ENCODE measurements at places on chromosomes 11 and 22. TPM values are rescaled to one million over a fixed set of nuclear protein-coding genes. Genes with fewer than 3 reads are reported as not detected.

Gene LMO2
- 37.4 TPM for total RNA-seq

Gene MRGPRX3
- not detected for total RNA-seq

Gene GPR137
- 12.5 TPM for total RNA-seq

Gene FERMT3
- 17.2 TPM for total RNA-seq

GRCh38 chr22:28896611-28897010, 13.2 kb downstream of the ZNRF3 start:
- DNase-seq, result no peak
- H3K4me1 ChIP-seq, result no peaks in the 10 kb centered on the region
- no peak overlapping the region for H3K4me3 ChIP-seq
- H3K27me3 ChIP-seq, result no peaks in the 10 kb centered on the region

DNA sequence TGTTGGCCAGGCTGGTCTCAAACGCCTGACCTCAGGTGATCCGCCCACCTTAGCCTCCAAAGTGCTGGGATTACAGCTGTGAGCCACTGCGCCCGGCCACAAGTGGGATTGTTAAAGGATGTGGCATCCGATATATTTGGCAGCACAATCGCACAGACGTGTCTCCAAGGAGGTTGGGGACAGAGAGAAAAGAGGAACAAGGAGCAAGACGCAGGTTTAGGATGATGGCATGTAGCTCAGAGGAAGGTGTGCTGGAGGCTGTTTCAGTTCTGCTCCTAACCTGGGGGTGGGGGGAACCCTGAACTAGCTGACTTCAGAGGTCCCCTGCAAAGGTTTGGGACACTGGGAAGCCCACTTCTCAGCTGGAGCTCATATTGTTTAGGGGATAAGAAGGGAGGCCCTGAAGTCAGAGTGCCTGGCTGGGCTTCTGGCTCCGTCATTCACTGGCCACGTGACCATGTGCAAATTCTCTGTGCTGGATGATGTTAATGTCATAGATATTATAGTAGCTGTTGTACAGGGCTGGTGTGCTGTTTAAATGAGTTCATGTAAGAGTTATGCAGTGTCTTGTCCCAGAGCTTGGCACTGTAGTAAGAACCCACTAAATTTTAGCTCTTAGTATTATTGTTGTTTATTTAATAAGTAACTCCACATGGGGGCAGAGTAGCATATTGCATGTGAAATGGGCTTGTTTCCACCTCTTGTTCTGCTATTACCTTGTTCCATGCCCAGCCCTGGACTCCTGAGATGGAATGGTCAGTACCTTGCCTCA, 129.7 kb downstream of the ST3GAL4 start:
- DNase-seq, result no peak
- no peak overlapping the region for H3K4me3 ChIP-seq
- H3K36me3 ChIP-seq, result no peaks in the 10 kb centered on the region
- H3K4me1 ChIP-seq, result peaks cover 8% of the 10 kb centered on the region

- no peaks in the 10 kb centered on the region for H3K36me3 ChIP-seq
- DNase-seq, result no peak
- no peaks in the 10 kb centered on the region for H3K27me3 ChIP-seq
- H3K27ac ChIP-seq, result no peak overlapping the region
Observed at GRCh38 chr11:92623055-92623454, 346.4 kb upstream of the MTNR1B start.

DNA sequence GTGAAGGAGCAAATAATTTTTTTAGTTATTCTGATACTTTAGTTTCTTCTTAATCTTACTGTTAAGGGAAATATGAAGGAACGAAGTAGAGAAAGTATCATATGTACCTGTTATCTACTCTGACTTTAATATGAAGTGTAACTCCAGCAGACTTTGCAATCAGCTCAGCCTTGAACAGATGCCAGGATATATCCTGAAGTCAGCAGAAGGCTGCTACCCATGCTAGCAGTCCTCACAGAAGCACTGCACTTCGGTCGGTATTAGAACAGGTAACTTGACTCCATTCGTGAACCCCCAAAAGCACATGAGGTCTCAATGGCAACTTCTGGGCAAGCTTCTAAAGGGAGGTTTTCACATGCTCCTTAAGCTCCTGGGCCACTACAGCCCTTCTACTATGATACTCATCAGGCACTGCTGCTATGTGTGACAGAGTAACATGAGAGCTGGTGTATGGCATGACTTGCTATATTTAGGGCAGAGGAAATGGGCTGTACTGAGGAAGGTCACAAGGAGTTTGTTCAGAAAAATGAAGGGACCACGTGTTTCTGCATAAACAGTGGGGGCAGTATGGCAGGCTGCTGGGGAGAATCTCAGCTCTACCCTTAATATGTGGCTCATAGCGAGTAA, 344.1 kb downstream of the SOX6 start:
- H3K27me3 ChIP-seq, result no peaks in the 10 kb centered on the region
- H3K4me1 ChIP-seq, result no peaks in the 10 kb centered on the region
- DNase-seq, result no peak
- H3K27ac ChIP-seq, result no peak overlapping the region
- no peaks in the 10 kb centered on the region for H3K36me3 ChIP-seq

DNA sequence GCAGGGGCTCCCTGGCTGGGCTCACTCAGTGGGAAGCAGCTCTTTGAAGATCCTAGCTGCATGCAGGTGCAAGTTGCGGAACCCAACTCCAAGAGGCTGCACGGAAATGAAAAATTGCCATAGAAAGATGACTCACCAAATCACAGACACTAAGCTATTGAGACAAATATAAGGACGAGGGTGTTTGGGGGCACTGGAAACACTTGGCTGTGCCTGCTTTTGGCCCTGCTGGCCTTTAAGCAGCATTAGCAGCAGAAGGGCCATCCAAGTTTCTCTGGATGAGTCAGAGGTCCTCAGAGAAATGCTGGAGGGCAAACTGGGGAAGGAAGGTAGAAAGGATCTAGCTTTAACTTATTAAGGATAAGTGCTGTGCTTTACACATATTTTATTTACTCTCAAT, 282.3 kb downstream of the KIRREL3 start:
- no peaks in the 10 kb centered on the region for H3K36me3 ChIP-seq
- no peaks in the 10 kb centered on the region for H3K27me3 ChIP-seq
- H3K27ac ChIP-seq, result no peak overlapping the region

GRCh38 chr11:926341-926916, 759 bp downstream of the AP2A2 start:
- no peaks in the 10 kb centered on the region for H3K36me3 ChIP-seq
- peak overlapping the region; percentile 83 for H3K4me3 ChIP-seq
- peaks cover 42% of the 10 kb centered on the region for H3K4me1 ChIP-seq
- no peaks in the 10 kb centered on the region for H3K27me3 ChIP-seq
- H3K27ac ChIP-seq, result peak overlapping the region; percentile 97
